Inflammatory macrophage treated with lipopolysaccharide for 4 hours (primary cell): ENCODE measurements at places on chromosomes 3 and 15.

DNA sequence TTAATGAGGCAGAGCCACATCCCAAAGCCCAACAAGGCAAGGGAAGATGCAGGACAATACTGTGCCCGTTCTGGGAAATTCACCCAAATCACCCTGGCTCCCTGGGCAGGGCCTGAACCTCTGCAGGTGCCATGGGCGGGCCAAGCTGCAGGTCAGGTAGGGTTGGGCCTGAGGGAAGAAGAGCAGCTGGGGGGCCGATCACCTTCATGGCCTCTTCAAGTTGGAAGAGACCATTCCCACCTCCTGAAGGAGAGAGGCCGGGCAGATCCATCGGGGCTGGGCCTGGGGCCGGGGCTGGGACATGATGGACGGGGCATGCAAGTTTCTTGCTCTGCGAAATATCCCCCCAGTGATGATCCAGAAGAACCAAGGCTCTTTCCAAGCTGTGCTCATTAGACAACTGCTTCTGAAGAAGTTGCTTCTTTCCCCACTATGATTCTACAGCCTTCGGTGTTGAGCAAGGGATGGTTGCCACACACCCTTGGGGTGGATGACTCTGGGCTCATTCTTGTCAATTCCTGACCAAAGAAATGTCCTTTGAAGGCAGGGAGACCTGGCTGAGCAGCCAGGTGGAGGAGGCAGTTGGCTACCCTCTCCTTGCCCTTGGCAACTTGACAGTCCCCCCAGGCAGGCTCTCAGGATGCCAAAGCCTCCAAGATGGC, 38.2 kb downstream of the KLHL25 start:
- DNase-seq: peak; percentile 72

- DNase-seq: peak; percentile 34
Measured at GRCh38 chr15:66108483-66109265, 144.9 kb downstream of the MEGF11 start.

GRCh38 chr3:153513236-153513635, 351.2 kb downstream of the RAP2B start:
- no peak for DNase-seq

- peak; percentile 71 for DNase-seq
Measured at GRCh38 chr3:125150525-125151441, 61.8 kb downstream of the SLC12A8 start.

- DNase-seq: no peak
Measured at GRCh38 chr3:40613306-40613705, 88.5 kb downstream of the ZNF621 start.

DNA sequence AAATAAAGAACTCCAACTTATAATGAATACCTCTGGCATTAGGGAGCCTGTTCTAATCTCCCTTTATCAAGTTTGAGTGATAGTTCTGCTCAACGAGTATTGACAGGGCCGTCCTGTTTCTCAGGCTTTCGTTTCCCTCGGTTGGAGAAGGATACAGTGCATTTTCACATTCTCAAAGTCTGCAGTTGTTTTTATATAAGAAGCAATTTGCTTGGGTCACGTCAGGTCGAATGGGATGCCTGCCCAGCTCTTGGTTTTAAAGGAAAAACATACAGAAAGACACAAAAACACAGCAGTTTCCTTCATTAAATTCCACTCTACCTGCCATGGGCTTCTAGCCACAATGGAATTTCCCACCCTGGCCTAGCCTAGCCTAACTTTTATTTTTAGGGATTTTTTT, 366.3 kb downstream of the TIGIT start:
- DNase-seq: no peak

DNA sequence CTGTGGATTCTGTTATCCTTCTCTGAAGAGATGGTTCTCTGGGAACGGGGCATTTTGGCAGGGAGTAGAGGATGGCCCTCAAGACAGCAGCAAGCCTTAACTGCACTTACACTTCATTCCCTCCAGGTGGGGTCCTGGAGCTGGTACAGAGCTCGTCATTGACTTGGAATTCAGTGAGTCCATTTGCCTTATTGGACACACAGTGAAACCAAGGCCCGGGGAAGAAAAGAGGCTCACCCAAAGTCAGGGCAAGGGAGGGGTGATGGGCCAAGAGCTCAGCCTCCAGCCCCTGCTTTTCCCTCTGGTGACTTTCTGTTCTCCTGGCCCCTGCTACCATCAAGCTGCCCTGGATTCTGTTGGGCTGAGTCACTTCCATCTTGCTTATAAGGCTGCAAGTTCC, 125.6 kb downstream of the ETFA start:
- peak; percentile 27 for DNase-seq

GRCh38 chr15:51499379-51499976, 123.1 kb downstream of the DMXL2 start:
- peak; percentile 19 for DNase-seq
